Stimulated activated CD8-positive, alpha-beta memory T cell treated with anti-CD3 and anti-CD28 coated beads, Interleukin-4, amount 100 ng/mL, for 48 hours (primary cell): ENCODE measurements at places on chromosomes 13 and 19.
A peak's percentile ranks its signal among the peaks of the same experiment; 100 is the strongest.

DNA sequence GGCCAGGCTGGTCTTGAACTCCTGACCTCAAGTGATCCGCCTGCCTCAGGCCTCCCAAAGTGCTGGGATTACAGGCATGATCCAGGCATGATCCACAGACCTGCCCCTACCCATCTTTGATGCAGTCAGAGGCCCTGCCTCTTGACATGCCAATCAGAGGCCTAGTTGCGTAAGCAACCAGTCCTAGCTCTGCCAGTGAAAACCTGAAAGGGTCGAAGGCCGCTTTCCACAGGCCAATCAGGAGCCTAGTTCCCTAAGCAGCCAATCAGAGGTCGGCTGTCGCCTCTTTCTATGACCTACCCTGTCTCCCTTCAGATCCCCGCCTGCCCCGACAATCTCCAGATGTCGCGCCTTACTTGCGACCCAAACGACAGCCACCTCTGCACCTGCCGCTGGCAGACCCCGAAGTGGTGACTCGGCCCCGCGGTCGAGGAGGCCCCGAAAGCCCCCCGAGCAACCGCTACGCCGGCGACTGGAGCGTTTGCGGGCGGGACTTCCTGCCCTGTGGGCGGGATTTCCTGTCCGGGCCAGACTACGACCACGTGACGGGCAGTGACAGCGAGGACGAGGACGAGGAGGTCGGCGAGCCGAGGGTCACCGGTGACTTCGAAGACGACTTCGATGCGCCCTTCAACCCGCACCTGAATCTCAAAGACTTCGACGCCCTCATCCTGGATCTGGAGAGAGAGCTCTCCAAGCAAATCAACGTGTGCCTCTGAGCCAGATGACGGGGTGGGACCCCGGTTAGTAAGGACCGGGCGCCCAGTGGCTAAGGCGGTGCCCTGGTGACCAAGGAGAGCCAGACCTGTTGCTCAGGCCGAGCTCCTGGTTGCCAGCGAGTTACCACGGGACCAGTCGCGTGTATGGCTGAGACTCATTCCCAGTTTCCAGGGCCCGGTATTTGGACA is 6.3 kb downstream of the SYDE1 start:
- no peak for DNase-seq

DNA sequence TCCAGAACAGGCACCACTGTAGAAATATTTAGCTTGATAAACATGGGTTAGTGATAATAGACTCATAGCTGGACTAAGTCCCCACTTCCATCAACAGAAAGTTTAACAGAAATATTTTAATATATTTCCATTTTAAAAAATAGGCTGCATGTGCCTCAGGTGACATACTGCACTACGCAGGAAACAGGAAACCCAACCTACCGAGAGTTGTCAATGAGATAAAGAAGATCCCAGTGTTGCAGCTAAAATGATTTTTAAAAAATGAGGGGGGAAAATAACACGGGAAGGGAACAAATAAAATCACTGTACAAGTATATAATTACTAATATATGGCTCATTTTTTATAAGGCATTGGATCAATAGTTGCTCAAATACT is 154.8 kb downstream of the TBC1D4 start:
- no peak for DNase-seq

GRCh38 chr19:42276821-42277220 is 7.8 kb downstream of the CIC start:
- peak; percentile 47 for DNase-seq

- DNase-seq: peak; percentile 96
These were observed 1.5 kb downstream of the MIR17HG start for GRCh38 chr13:91348906-91349435.

DNA sequence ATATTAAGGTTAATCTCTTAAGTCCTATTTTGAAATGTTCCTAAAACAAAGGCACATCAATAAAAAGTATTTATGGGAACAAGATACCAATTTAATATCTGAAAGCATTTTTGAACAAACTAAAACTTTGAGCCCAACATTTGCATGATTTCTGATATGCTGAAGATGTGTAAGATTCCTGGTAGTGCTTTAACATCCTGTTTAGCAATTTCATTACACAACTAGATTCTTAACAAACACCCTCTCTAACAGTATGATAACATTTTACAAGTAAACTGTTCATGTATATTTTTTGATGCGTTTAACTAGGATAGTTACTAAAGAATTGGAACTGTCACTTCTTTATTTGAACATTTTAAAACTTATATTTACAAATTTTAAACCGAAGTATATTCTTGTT is 63.9 kb downstream of the DACH1 start:
- DNase-seq: no peak

GRCh38 chr19:2048104-2048958 is 2.7 kb downstream of the MKNK2 start:
- DNase-seq: no peak

- no peak for DNase-seq
These were observed 735 bp downstream of the BRSK1 start for GRCh38 chr19:55284405-55285058.

GRCh38 chr13:94623316-94623715 is 21.7 kb downstream of the GPR180 start:
- DNase-seq: no peak

GRCh38 chr13:95564091-95564490 is 11.6 kb downstream of the CLDN10 start:
- DNase-seq: no peak

GRCh38 chr13:78600280-78600883 is 3.0 kb downstream of the POU4F1 start:
- no peak for DNase-seq
